ENCODE measurements at places on chromosomes 5 and 9. TPM values are rescaled to one million over a fixed set of nuclear protein-coding genes. Genes with fewer than 3 reads are reported as not detected.
A peak's percentile ranks its signal among the peaks of the same experiment; 100 is the strongest.

- DNase-seq, result peak; percentile 35
These were observed 867 bp downstream of the SYK start for GRCh38 chr9:90802386-90802985.

DNA sequence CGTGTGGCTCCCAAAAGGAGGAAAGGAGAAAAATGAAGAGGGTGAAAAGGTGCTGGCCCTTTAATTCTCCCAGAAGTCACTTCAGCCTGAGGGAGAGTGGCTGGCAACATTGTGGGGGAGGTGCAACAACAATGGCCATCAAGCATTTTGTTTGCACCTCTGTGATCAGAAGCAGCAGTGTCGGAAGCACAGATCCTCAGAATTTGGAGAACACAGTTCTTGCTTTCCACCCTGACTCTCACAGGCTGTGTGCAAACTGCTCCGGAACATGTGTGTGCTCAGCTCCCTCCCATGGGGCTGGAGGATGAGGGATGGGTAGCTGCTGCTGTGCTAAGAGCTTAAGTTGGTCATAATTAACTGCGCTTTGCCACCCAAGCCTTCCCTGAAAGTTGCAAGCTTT, 127.1 kb downstream of the DPYSL3 start:
- DNase-seq, result no peak

DNA sequence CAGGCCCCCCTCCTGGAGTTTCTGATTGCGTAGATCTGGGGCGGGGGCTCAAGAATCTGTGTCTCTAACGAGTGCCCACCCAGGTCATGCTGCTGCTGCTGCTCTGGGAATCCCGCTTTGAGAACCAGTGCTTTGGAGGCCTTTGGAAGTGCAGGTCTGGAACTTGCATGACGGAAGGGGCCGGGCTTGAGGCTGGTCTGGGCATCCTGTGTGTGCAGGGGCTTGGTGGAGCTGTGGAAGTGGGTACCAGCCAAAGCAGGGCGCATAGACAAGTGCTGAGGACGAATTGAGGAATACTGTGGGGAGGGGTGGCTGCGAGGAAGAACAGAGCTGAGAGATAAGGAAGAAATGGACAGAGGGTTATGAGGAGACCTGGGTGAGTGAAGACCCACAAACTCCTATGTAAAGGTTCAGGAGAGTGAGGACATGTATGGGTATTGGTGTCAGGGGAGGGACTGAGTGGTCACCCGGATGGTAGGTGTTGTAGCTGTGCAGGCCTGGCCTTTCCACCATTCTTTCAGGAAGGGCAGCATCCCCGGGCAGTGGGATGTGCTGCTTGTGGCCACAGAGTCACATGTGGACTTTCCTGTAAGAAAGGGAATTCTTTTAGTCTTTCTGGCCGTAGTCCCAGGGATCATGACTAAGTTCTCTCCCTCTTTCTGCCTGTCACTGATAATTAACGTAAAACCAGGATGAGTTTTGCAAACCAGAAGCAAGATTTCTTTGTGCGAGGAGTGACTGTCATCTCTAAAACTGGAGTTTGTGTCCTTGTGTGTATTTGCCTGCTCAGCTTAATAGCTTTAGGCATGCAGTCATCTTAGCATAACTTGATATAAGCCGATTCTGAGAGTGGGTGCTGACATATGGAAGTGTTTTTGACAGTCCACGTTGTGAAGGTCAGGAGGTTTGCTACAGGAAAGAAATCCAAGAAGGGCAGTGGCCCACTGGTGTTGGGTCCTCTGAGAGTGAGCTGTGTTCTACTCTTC, 43.3 kb upstream of the TJP2 start:
- DNase-seq, result no peak

The NEUROG1 gene
- not detected for total RNA-seq

The IQGAP2 gene
- 23.2 TPM for total RNA-seq

GRCh38 chr5:42666869-42667268, 89.7 kb upstream of the CCDC152 start:
- no peak for DNase-seq

DNA sequence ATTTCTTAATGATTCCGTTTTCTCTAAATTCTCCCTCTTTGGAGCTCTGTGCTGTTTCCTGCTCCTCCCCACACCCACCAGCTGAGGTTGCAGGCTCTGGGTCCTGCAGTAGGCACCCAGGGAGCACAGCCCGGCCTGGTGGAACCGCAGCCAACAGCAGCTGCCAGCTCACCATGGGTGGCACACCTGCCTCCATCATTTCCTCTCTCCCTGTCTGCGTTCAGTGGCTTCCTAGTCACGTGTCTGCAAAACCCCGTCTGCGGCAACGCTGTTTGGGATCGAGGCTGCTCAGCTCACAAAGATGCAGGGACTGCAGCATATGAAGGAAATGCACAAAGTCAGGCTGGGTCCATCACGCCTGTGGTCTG, 367.8 kb downstream of the IRX2 start:
- no peak for DNase-seq

The MLANA gene
- not detected for total RNA-seq

DNA sequence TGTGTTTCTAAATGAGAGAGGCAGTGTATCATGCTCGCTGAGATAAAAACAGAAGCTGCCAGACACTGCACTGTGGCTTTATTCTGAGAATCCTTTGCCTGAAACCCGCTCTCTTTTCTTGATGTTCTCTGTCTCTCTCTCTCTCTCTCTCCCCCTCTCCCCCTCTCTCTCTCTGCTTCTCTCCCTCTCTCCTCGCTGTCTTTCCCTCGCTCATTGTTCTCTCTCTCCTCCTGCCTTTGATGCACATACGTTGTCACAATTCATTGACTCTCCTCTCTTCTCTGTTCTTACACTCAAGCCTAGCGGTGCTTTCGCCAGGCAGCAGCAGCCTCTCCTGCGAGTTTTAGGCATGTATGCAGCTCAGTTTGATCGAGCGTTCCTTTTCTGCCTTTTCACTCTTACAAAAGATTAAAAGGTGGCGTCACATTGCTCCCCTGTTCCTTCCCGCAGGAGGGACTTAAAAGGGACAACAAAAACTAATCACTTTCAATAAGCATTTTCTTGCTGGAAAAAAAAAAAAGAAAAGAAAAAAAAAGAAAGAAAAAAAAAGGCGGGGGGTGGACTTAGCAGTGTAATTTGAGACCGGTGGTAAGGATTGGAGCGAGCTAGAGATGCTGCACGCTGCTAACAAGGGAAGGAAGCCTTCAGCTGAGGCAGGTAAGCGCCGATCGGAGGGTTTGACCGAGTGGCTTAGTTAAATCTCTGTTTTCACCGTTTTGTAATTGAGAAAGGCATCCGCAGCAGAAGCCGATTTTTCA, 717.9 kb upstream of the WWC1 start:
- peak; percentile 85 for DNase-seq

GRCh38 chr9:137984520-137985257, 107.1 kb downstream of the CACNA1B start:
- DNase-seq, result no peak

The GMCL2 gene
- not detected for total RNA-seq

The GALNT12 gene
- total RNA-seq, result 10.8 TPM

GRCh38 chr5:178377583-178378270, 145.1 kb upstream of the PHYKPL start:
- DNase-seq, result no peak

DNA sequence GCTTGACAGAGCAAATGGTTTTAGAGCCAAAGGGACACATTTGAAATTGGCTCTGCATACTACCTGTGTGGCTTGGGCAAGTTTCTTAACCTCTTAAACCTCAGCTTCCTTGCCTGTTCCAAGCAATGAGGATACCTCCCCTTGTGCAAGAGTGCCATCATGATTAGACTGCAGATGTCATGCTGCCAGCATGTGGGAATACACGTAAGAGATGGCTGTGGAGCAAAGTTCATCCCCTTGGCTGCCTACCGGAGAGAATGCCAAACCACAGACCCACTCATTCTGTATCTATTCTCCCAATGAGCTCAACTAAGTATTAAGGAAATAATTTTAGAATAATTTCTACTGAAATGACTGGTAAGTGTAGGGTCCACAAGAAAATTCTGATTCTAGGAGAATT, 101.3 kb downstream of the WDR41 start:
- DNase-seq, result no peak

The F2RL2 gene
- total RNA-seq, result 0.44 TPM

The PLAC8L1 gene
- not detected for total RNA-seq

The ZNF454 gene
- total RNA-seq, result 4.2 TPM

The ANKRD31 gene
- 0.38 TPM for total RNA-seq

- no peak for DNase-seq
These were observed 52.1 kb downstream of the PPARGC1B start for GRCh38 chr5:149782018-149782894.

- no peak for DNase-seq
These were observed 747.3 kb upstream of the C9orf72 start for GRCh38 chr9:28320616-28321015.

DNA sequence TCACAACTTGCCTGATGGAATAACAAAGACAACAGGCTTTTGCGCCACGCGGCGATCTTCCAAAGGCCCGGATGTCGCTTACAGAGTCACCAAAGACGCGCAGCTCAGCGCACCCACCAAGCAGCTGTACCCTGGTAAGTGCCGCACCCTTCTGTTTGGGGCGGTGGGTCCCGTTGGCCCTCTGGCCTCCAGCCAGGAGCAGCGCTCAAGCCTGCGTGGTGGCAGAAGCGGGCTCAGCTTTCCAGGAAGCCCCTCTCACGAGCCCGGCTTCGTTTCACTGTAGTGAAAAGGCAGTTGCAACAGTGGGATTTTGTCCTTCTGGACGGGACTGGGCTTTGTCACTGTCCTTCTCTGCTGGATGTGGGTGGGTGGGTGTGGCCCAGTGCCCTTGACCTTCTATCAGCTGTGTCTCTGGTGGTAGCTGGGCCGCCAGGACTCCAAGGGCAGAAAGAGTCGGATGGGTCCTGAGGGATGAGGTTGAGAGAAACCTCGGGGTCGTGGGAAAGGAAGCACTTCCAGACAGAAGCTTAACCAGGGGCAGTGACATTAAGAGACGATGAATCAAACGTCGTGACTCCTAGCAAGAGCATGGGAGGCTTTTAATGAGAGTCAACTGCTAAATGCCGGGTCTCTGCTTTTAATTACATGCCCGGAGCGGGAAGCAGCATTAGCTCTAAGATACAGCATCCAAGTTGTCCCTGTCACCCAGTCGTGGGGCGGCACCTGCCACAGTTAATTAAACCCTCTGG, 49.5 kb downstream of the COL5A1 start:
- DNase-seq, result no peak

The F2R gene
- 15.3 TPM for total RNA-seq

DNA sequence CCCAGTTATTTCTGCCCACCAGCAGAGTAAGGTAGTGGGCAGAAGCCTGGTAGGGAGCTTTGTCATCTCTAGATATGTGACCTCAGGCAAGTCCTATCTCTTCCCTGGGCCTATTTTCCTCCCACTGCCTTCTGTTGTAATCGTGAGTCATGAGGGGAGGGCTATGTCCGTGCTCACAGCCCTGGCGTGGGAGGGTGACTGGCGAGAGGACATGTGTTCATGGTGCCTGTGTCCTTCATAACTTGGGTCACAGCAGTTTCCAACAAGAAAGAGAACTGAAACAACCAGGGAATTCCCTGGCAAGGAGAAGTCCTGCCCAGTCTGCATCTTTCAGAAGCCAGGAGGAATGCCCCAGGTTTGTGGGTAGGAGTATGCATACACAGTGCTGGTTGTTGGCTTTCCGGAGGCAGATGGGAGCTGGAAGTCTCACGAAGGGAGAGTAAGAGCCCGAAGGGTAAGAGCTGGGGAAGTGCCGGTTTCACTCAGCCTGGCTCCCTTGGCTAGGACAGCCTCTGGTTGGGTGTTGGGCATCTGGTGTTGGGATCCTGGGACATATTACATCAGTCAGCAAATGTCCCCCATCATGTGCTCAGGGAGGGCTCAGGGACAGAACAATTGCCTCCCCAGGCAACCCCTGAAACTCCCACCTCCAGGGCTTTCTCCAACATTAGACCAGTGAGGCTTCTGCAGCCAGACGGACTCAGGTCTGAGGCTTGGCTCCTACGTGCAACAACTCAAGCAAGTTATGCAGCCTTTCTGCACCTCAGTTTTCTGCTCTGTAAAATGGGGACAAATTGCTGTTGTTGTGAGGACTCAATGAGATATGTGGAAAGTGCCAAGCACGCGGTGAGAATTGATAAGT, 4.3 kb upstream of the TIFAB start:
- no peak for DNase-seq

DNA sequence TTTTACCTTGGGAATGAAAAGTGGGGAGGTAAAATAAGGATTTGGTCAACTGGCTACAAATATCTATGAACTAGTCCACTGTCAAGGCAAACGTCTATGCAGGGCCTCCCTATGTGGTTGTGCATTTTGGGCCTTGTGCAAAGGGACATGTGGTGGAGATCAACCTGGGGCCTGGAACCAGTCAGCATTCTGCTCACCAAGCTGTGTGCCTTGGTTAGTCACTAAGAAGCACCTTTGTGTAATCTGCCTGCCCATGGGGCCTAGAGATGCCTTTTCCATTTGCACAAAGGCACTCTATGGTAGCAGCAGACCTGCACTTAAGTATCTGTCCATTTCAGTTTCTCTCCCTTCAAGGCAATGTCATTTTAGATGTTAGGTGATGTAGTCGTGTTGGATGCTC, 184.0 kb downstream of the GNAQ start:
- DNase-seq, result no peak

The DOCK2 gene
- 42.0 TPM for total RNA-seq

- no peak for DNase-seq
These were observed 90.8 kb downstream of the PCDH1 start for GRCh38 chr5:141787376-141787775.

The FAM163B gene
- total RNA-seq, result 0.54 TPM

DNA sequence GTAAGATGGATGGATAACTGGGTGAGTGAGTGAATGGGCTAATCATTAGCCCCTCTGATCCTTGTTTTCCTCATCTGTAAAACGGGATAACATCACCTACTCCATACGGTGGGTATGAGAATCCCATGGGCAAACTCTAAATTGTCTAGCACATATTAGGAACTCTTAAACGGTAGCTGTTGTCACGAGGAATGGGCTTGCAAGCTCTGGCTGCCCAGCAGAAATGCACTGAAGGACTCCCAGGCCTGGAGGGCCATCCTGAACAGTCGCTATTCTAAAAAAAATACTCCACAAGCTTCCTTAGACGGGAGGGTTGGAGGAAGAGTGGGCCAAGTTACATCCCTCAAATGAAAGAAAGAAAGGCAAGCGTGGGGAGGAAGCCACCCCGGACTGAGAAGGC, 711 bp upstream of the POU4F3 start:
- no peak for DNase-seq

- DNase-seq, result peak; percentile 61
These were observed 12.9 kb downstream of the CXCL14 start for GRCh38 chr5:135565725-135566421.
